ENCODE measurements at places on chromosomes 3 and 15. TPM values are rescaled to one million over a fixed set of nuclear protein-coding genes. Genes with fewer than 3 reads are reported as not detected.
A peak's percentile ranks its signal among the peaks of the same experiment; 100 is the strongest.

HTR3E gene
- total RNA-seq: not detected

THAP10 gene
- 3.4 TPM for total RNA-seq

DNA sequence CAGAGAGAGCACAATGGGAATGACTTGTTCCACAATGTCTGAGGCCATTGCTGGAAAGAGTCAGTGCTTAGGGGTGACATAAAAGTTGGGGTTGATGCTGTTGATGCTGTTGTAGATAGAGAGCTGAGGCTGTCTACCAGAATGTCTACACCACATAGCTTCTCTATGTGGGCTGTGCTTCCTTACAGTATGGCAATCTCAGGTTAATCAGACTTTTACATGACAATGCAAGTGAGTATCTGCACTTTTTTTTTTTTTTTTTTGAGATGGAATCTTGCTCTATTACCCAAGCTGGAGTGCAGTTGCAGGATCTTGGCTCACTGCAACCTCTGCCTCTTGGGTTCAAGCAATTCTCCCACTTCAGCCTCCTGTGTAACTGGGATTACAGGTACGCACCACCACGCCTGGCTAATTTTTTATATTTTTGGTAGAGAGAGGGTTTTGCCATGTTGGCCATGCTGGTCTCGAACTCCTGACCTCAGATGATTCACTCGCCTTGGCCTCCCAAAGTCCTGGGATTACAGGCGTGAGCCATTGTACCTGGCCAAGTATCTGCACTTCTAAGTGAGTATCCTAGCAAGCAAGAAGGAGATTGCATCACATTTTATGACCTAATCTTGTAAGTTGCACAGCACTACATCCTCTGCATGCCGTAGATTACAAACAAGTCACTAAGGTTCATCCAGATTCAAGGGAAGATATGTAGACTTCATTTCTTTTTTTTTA, 28.7 kb downstream of the DLEC1 start:
- no peak for DNase-seq

GPR149 gene
- 0.09 TPM for total RNA-seq

DNA sequence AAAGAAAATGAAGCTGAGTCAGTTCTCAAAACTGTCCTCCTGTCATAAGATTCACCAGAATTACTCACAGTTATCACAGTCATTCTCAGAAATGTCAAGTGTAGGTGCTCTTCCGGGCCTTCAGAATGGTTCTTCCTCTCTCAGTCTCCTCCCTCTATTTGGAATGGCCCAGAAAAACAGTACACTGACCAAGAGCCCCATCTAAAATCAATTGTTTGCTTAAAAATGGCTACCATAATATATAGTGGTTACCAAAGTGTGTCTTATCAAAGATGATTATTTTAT, 99.8 kb downstream of the MECOM start:
- no peak for DNase-seq

GRCh38 chr3:183551930-183552329, 3.6 kb downstream of the KLHL6 start:
- no peak for DNase-seq

DNA sequence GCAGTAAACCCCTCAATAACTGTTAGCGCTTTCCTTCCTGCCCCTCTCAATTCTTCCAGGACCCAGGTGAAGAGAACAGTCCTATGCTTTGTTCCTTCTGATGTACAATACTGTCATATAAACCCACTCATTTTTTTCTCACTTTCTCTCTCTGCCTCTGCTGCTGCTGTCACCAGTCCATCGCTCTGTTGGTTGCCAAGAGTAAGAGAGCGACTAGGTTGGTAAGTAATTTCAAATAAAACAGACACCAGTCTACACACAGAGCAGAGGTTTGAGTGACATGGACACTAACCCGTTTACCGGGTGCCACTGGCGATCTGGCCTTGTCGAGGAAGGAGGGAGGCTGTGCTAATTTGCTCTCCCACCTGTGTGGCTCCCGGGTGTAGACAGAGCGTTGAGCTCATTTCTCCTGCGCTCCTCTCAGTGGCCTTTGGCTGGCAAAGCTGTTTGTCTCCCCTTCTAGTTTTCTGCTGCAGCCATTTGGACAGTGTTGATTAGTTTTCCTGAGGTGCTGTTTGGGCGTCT, 215.4 kb downstream of the THSD4 start:
- DNase-seq: no peak

ANKRD63 gene
- 1.2 TPM for total RNA-seq

GRCh38 chr3:159604151-159604581, 384.5 kb upstream of the IL12A start:
- no peak for DNase-seq

DNA sequence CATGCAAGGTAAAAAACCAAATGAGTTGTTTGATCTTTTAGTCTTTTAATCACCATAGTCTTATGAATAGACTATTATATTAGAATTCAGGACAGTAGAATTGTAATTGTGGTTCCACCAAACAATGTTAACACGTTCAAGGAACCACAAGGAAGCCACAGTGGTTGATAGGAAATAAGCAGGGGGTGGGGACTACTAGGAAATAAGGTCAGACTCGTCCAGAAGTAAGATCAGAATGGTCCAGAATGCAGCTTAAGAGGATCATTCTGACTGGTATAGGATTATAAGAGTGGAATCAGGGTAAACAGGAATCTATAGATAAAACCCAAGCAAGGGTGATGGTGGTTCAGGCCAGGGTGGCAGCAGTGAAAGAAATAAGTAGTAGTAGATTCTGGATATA, 7.5 kb downstream of the MYNN start:
- no peak for DNase-seq

C2CD4B gene
- 0.96 TPM for total RNA-seq

ISLR2 gene
- total RNA-seq: 8.9 TPM

GRCh38 chr3:196501316-196502044, 2.1 kb downstream of the RNF168 start:
- DNase-seq: no peak

TM4SF1 gene
- total RNA-seq: 0.90 TPM

- no peak for DNase-seq
Measured at GRCh38 chr3:138390582-138390932, 42.2 kb downstream of the MRAS start.

DNA sequence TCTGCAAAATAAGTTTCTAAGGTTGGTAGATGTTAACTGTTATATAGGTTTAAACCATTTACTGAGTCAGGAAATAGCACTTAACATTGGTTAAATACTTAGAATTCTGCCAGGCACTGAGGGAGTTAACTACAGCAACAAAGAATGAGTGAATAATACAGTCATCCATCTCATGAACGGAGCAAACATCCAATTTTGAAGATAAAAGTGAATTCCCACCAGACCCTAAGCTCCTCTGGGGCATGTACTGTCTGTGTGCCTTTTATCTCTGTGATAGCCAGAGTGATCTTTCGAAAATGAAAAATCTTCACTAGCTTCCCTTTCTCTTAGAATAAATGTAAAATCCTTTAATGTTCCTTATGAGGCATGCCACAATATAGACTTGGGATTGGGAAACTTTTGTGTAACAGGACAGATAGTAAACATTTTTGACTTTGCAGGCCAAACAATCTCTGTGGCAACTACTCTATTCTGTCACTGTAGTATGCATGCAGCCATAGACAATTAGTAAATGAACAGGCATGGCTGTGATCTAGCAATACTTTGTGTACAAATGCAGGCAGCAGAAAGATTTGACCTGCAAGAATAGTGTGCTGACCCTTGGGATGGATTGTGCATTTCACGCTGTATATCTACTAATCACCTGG, 294.5 kb upstream of the LMCD1 start:
- no peak for DNase-seq

GABRR3 gene
- not detected for total RNA-seq

DNA sequence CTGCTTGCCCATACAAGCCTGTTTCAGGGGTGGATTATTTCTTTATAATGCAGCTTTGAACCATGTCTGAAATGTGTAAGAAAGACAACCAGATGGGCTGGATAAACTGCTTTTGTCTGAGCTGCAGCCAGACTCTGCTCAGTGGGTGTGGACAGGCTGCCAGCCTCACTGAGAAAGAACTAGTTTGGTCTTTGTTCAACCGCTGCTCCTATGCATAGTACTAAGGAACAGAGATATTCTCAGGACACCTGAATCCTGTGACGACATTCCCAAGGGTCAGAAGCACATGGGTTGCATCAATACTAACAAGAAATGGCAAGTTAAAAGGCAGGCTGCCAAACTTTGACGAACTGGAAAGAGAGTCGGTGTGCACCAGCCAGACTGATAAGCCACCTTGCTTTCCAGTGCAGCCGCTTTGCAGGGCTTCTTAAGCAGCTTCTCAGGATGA, 57.2 kb downstream of the PLD1 start:
- DNase-seq: no peak

DNA sequence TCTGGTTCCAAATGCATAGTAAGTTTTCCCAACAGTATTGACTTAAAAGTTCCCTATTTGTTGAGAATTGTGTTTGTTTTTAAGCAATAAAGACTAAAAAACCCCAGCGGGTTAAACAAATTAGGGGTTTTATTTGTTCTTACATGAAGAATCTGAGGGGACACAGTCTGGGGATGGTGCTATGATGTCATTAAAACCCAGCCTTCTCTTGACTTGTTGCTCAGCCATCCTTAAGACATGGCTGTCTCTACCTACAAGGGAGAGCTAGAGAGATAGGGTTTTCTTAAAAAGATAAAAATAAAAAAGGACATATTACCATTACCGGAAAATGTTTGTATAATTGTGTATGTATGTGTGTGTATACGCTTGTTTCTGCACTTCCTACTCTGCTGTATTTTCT, 11.7 kb upstream of the ARL14 start:
- no peak for DNase-seq

NSMCE3 gene
- 8.5 TPM for total RNA-seq

DNA sequence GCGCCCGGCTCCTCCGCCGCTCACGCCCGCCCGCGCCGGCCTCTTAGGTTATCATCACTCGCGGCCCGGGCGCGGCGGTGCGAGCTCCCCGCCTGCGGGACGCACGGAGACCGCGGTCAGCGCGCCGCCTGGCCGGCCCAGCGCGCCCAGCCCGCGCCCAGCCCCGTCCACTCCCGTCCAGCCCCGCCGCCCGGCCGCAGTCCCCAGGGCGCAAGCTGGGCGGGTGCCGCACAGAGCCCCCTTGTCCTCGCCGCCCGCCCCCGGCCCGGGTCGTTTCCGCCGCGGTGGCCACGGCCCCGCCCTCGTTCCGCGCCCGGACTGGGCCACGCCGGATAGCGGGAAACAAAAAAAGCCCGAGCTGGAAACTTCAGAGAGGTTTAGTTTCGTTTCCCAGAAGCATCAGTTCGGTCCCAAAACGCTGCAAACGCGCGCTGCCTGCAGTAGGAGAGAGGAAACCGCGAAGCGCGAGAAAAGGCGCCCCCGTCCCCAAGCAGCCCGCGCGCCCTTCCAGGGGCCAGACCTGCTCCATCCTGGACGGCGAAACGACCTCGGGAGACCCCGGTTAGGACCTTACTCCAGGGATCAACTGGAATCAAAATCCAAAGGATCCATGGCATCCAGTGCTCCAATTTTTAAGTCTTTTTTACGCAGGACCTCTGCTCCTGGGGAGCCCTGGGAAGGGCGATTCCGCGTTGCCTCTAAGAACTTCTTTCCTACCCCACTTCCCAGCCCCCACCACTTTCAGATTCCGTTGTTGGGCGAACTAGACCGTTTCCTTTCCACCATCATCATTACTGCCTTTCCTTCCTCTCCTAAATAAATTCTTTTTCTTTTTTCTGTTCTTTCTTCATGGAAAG, at the start of gene ATP10A:
ATP10A (minus strand) TSS at position 217 of the 857 bp plus-strand sequence. CDS start 231 bp downstream, outside the sequence.
- DNase-seq: peak; percentile 44

PCSK6 gene
- 3.8 TPM for total RNA-seq
